ENCODE measurements at places on chromosomes 1 and 21.

GRCh38 chr1:112803906-112804762, 89.0 kb upstream of the PPM1J start:
- peak; percentile 64 for DNase-seq

GRCh38 chr1:165228676-165229075, 127.8 kb downstream of the LMX1A start:
- no peak for DNase-seq

DNA sequence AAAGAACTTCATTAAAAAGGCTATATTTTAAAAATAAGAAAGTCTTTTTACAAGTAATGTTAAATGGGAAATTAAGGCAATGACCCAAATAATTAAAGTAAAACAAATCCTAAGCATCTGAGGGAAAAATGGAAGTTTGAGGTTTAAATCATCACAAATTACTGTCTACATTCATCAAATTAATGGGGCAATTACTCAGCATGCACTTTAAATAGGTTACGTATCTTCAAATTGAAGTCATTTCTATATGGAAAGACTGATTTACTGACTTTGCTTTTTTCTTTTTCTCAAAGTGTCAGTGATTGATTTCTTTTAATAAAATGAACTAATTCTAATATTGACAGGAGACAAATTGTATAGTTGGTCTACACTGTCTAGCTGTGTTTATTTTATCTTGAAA, 1452.3 kb downstream of the NCAM2 start:
- no peak for DNase-seq

GRCh38 chr1:150009604-150010392, 728 bp downstream of the OTUD7B start:
- DNase-seq = peak; percentile 52

DNA sequence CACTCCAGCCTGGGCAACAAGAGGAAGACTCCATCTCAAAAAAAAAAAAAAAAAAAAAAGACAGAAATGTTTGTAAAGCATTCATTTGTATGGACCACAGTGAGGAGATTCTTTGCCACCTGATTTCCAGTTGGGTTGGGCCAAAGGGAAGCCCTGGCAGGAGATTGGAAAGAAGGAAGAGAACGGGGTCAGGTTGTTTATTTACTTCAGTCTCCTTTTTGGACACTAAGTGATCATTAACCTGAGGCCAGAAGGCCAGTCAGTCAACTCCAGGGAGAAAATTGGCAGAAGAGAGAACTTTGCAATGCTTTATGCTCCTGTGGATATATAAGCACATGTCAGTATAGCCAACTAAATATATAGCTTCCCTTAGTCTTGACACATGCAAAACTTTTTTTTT, 85.9 kb downstream of the NTMT2 start:
- no peak for DNase-seq

DNA sequence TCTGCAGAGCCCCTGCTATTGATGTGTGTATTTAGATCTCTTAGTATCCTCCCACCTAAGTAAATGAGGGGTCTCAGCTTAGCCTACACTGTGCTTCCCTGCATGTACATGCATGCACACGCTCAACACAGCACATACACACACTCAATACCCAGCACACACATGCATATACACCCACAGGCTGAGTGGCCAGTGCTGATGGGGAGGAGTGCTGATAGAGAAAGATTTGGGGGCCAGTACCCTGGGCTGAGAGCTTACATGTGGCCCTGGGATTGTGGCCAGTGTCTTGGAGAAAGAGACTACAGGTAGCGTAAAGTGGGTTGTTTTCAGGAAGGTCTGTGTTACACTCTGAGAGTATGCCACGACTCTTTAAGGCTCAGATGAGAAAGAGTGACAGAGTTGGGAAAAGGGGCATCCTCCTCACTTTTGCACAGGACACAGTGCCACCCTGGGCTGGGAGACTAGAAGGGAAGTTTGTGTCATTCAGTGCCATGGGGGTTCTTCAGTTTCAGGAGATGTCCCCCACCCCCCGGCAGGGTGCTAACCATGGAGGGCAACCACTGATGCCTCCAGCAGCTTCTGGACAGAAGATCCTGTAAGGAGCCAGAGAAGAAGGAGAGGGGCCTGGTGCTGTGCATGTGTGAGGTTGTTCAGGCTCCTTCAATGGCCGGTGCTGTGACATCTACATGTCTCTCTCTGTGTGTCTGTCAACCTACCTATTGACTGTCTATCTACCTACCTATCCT, 166.8 kb downstream of the RHOU start:
- no peak for DNase-seq

GRCh38 chr1:183632114-183632513, 3.5 kb downstream of the ARPC5 start:
- DNase-seq = no peak

Measured in activated naive CD8-positive, alpha-beta T cell treated with anti-CD3 and anti-CD28 coated beads, Interleukin-2, amount 50 U/mL, for 24 hours (primary cell).